ENCODE measurements at places on chromosomes 7 and 10. TPM values are rescaled to one million over a fixed set of nuclear protein-coding genes. Genes with fewer than 3 reads are reported as not detected.

- DNase-seq = peak; percentile 31
- H3K36me3 ChIP-seq = no peaks in the 10 kb centered on the region
- H3K4me1 ChIP-seq = no peaks in the 10 kb centered on the region
- no peak overlapping the region for H3K4me3 ChIP-seq
- no peak overlapping the region for H3K27ac ChIP-seq
- no peaks in the 10 kb centered on the region for H3K27me3 ChIP-seq
Measured at GRCh38 chr10:42980553-42981357, 96.1 kb upstream of the RET start.

FGFBP3 gene
- 1.5 TPM for total RNA-seq

EBLN1 gene
- not detected for total RNA-seq

TACC2 gene
- not detected for total RNA-seq

- DNase-seq = no peak
- H3K4me1 ChIP-seq = peaks cover 8% of the 10 kb centered on the region
- no peak overlapping the region for H3K4me3 ChIP-seq
- no peak overlapping the region for H3K27ac ChIP-seq
- no peaks in the 10 kb centered on the region for H3K36me3 ChIP-seq
Measured at GRCh38 chr10:4280461-4281189, 495.6 kb upstream of the KLF6 start.

DNA sequence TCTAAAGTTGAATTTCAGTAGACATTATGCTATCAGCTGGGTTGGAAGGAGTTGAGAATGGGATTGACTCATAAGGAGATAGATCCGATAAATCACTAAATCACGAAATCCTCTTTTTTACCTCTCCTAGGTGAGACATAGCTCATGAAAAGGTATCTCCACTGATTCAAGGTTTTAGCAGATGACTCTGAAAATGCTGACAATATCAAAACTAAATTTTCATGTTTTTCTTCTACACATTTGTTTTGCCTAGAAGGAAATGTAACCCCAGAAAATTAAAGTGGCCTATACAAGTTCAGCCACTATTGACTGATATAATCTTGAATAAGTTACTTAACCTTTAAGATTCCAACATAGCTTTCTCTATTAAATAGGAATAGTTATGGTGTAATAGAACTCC is 82.2 kb upstream of the VWDE start:
- no peaks in the 10 kb centered on the region for H3K36me3 ChIP-seq
- peaks cover 12% of the 10 kb centered on the region for H3K27me3 ChIP-seq
- no peak overlapping the region for H3K27ac ChIP-seq
- peaks cover 10% of the 10 kb centered on the region for H3K4me1 ChIP-seq
- H3K4me3 ChIP-seq = no peak overlapping the region

GRCh38 chr10:133411523-133412380 is 12.7 kb downstream of the SPRN start:
- H3K27me3 ChIP-seq = no peaks in the 10 kb centered on the region
- no peak overlapping the region for H3K4me3 ChIP-seq
- no peak overlapping the region for H3K27ac ChIP-seq
- H3K4me1 ChIP-seq = peaks cover 12% of the 10 kb centered on the region
- H3K36me3 ChIP-seq = peaks cover 86% of the 10 kb centered on the region

GRCh38 chr10:4263601-4263921 is 478.6 kb upstream of the KLF6 start:
- peaks cover 3% of the 10 kb centered on the region for H3K4me1 ChIP-seq
- no peak overlapping the region for H3K27ac ChIP-seq
- no peak overlapping the region for H3K4me3 ChIP-seq
- no peak for DNase-seq

- no peak overlapping the region for H3K27ac ChIP-seq
- DNase-seq = no peak
- peaks cover 41% of the 10 kb centered on the region for H3K27me3 ChIP-seq
- H3K4me1 ChIP-seq = no peaks in the 10 kb centered on the region
Measured at GRCh38 chr10:98312822-98313221, 44.8 kb upstream of the LOXL4 start.

- no peak overlapping the region for H3K4me3 ChIP-seq
- no peaks in the 10 kb centered on the region for H3K36me3 ChIP-seq
- H3K4me1 ChIP-seq = peaks cover 14% of the 10 kb centered on the region
- H3K27me3 ChIP-seq = peaks cover 63% of the 10 kb centered on the region
- no peak overlapping the region for H3K27ac ChIP-seq
Measured at GRCh38 chr7:138978541-138979184, 2.5 kb downstream of the KIAA1549 start.

OR6B1 gene
- not detected for total RNA-seq

- H3K27ac ChIP-seq = no peak overlapping the region
- peaks cover 17% of the 10 kb centered on the region for H3K27me3 ChIP-seq
- H3K4me1 ChIP-seq = peaks cover 20% of the 10 kb centered on the region
Measured at GRCh38 chr7:50584386-50584785, 19.2 kb upstream of the DDC start.

- H3K36me3 ChIP-seq = peaks cover 1% of the 10 kb centered on the region
- DNase-seq = no peak
- H3K4me1 ChIP-seq = no peaks in the 10 kb centered on the region
- no peak overlapping the region for H3K27ac ChIP-seq
- H3K4me3 ChIP-seq = no peak overlapping the region
Measured at GRCh38 chr7:2159176-2159520, 73.6 kb downstream of the MAD1L1 start.

SBDS gene
- total RNA-seq = 49.1 TPM

CREB5 gene
- not detected for total RNA-seq

DNA sequence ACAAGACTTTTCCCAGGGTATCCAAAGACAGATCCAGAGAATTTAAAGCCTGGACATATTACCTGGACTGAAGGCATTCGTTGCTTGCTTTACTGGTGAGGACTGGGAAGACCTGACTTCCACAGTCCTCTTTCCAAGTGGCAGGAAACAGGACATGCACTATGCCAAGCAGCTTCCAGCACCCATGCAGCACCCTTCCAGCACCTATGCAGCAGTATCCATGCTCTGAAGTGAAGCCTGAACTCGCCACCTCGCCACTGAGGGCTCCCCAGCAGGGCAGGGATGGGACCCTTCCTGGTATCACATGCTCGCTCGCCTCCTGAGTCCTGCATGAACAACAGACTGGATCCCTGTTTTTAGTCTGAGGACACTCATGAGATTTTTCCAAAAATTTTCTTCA is 189.9 kb upstream of the KLF14 start:
- peaks cover 87% of the 10 kb centered on the region for H3K4me1 ChIP-seq
- H3K4me3 ChIP-seq = no peak overlapping the region
- peak overlapping the region; percentile 88 for H3K27ac ChIP-seq
- no peak for DNase-seq
- H3K36me3 ChIP-seq = peaks cover 54% of the 10 kb centered on the region

GRCh38 chr10:46312953-46313352 is 26.2 kb downstream of the ANTXRL start:
- H3K4me3 ChIP-seq = no peak overlapping the region
- no peaks in the 10 kb centered on the region for H3K27me3 ChIP-seq
- no peaks in the 10 kb centered on the region for H3K4me1 ChIP-seq
- no peaks in the 10 kb centered on the region for H3K36me3 ChIP-seq
- H3K27ac ChIP-seq = no peak overlapping the region
- no peak for DNase-seq

DNA sequence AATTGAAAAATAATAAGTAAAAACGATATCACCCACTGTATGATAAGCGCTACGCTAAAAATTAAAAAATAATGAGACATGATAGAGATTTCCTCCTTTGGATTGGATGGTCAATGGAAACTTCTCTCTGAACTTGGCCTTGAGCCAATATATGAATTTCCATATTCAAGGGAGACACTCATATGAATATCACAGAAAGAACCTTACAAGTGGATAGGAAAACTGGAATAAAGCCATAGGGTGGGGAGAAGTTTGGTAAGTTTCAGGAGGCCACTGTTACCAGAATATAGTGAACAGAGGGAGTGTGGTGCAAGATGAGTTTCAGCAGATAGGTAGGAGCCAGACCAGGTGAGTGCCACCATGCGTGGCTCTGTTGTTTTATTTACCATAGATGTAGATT is 147.2 kb downstream of the SEM1 start:
- no peak overlapping the region for H3K27ac ChIP-seq
- no peak overlapping the region for H3K4me3 ChIP-seq
- DNase-seq = no peak
- H3K4me1 ChIP-seq = no peaks in the 10 kb centered on the region
- no peaks in the 10 kb centered on the region for H3K36me3 ChIP-seq

- no peaks in the 10 kb centered on the region for H3K36me3 ChIP-seq
- no peak for DNase-seq
- no peak overlapping the region for H3K27ac ChIP-seq
- peaks cover 9% of the 10 kb centered on the region for H3K4me1 ChIP-seq
- peaks cover 2% of the 10 kb centered on the region for H3K27me3 ChIP-seq
Measured at GRCh38 chr7:148461392-148462179, 129.0 kb upstream of the C7orf33 start.

- no peak overlapping the region for H3K27ac ChIP-seq
- DNase-seq = no peak
- no peaks in the 10 kb centered on the region for H3K4me1 ChIP-seq
- no peaks in the 10 kb centered on the region for H3K27me3 ChIP-seq
Measured at GRCh38 chr10:86657396-86658011, 3.2 kb downstream of the OPN4 start.

PNLIPRP1 gene
- total RNA-seq = not detected

SP4 gene
- 55.9 TPM for total RNA-seq

GRCh38 chr7:154903083-154903731 is 99.7 kb downstream of the PAXIP1 start:
- peaks cover 4% of the 10 kb centered on the region for H3K4me1 ChIP-seq
- H3K36me3 ChIP-seq = no peaks in the 10 kb centered on the region
- no peaks in the 10 kb centered on the region for H3K27me3 ChIP-seq
- no peak overlapping the region for H3K4me3 ChIP-seq
- no peak overlapping the region for H3K27ac ChIP-seq

DNA sequence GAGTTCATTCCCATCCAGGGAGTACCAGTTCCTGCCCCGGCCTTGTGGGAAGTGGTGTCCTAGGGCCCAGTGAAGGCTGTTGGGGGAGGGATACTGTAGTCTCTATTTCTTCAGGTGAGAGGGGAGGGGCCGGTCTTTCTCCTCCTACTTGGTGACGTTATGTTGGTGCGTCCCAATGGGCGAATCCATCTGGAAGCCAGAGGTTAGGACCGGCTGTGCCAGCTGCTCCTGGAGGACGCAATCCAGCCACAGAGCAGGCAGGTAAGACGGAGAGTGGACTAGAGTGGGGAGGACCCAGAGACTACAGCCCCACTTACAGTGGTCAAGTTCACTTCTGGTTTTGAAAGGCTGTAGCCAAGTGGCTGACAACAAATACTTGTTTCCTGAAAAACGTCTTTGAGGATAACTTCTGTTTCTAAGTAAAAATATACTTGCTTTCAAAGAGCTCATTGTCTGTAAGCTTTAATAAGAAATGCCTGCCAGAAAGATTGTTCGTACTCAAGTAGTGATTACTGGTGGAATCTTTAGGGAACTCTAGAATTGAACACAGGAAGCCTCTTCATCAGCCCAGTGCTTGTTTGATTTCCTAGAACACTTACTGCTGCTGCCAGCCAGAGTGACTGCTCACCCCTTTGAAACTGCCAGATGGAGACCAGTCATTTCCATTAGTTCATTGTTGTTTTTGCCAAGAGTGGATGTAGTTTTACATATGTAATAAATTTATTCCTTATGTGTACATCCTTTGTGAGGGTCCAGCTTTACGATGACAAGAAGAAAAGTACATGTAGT is 25.4 kb downstream of the RBM33 start:
- no peak overlapping the region for H3K4me3 ChIP-seq
- no peak for DNase-seq
- peaks cover 19% of the 10 kb centered on the region for H3K36me3 ChIP-seq
- peaks cover 54% of the 10 kb centered on the region for H3K4me1 ChIP-seq
- H3K27ac ChIP-seq = no peak overlapping the region

- peaks cover 45% of the 10 kb centered on the region for H3K36me3 ChIP-seq
- H3K27ac ChIP-seq = peak overlapping the region; percentile 65
- H3K4me1 ChIP-seq = peaks cover 43% of the 10 kb centered on the region
Measured at GRCh38 chr7:36670585-36671431, 53.5 kb downstream of the AOAH start.

GRCh38 chr7:22125436-22125835 is 179.7 kb upstream of the CDCA7L start:
- no peaks in the 10 kb centered on the region for H3K36me3 ChIP-seq
- peaks cover 21% of the 10 kb centered on the region for H3K4me1 ChIP-seq
- peaks cover 29% of the 10 kb centered on the region for H3K27me3 ChIP-seq
- H3K4me3 ChIP-seq = no peak overlapping the region
- H3K27ac ChIP-seq = no peak overlapping the region

NEBL gene
- not detected for total RNA-seq

DNA sequence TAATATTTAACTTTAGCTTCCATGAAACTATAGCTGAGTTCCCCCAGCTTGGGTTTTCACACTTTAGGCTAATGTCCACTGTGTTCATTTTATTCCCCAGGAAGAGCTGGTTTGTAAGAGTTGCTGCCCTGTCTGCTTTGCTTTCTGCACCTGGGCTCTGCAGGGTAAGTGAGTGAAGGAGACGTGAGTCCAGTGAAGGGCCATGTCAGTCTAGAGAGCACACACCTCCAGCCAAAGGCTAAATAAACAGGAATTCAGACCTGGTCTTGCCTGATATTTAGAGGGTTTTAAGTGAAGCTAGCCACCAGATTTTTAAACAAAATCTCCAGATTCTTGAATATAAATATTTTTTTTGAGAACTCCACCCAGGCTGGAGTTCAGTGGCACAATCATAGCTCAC is 24.5 kb upstream of the FZD1 start:
- no peaks in the 10 kb centered on the region for H3K4me1 ChIP-seq
- DNase-seq = no peak
- H3K4me3 ChIP-seq = no peak overlapping the region
- no peaks in the 10 kb centered on the region for H3K36me3 ChIP-seq

DNA sequence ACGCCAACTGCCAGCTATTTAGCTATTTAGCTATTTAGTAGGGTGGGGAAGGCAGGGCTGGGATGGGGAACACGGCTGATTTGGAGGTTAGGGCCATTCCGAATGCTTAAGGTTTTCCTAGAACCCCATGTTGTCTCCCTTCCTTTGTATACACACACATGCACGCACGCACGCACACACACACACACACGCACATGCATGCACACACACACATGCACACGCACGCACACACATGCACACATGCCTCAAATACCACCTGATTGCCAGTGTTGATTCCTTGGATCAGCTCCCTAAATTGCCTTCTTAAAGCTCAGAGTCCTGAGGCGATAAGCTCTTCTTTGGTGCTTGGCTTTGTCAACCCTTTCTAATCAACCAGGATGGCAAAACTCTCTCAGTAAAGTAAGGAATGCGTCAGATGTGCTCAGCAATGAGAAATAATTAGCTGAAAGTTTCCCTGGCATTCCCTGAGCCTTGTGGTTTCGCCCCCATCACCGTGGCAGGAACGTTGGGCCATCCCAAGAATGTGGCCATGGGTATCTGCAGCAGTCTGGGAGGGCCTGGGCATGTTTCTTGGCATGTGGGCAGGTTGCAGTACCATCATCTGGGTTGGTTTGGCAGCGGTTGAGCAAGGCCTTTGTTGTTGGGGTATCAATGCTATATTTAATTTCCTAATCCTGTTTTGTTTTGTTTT is 305.6 kb downstream of the LRMDA start:
- H3K36me3 ChIP-seq = no peaks in the 10 kb centered on the region
- H3K4me3 ChIP-seq = no peak overlapping the region
- H3K27ac ChIP-seq = no peak overlapping the region
- no peaks in the 10 kb centered on the region for H3K27me3 ChIP-seq
- H3K4me1 ChIP-seq = no peaks in the 10 kb centered on the region
